ENCODE measurements at places on chromosomes 2 and 18.

DNA sequence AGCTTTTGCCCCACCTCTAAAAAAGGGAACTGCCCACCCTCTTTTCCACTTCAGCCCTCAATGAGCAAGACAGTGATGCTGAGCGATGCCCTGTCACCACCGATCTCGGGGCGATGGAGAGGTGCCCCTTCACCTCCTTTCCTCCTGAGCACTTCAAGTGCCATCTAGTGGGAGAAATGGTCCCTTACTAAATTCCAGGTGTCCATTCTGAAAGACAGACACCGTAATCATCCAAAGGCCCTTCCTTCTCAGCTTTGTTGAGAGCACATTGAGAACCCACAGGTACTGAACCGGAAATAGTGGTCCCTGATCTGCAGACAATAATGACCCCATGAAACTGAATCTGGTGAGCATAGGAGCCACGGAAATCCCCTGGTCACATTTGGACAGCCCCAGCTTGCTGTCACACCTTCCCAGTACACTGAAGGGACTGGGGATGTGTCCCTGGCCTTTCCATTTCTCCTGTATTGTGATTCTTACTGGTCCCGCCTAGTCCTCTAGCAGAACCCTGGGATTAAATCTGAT is 38.5 kb downstream of the KCTD18 start:
- DNase-seq, result peak; percentile 26

GRCh38 chr2:212408524-212408923 is 130.1 kb downstream of the ERBB4 start:
- no peak for DNase-seq

GRCh38 chr18:1296237-1296636 is 391.6 kb downstream of the ADCYAP1 start:
- DNase-seq, result no peak

DNA sequence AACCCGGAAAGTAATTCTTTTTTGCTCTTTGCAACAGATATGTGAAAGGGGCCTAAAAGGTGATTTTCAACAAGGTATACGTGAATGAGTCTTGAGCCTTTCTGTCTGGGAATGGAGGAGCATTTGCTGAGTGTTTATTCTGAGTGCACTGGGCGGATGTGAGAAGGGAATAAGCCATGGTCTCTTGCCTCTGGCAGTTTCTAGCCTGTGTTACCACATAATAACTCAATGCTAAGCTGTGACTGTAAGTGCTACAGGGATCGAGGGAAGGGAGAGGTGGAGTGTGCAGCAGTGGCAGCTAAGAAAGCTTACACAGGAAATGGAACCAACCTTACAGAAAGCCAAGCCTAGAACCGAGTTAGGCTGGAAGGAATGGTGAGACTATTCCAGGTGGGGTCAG is 444.3 kb downstream of the SLC4A3 start:
- DNase-seq, result no peak

GRCh38 chr18:56146565-56146964 is 491.8 kb downstream of the TXNL1 start:
- DNase-seq, result no peak

GRCh38 chr18:10973567-10974203 is 175.7 kb downstream of the PIEZO2 start:
- DNase-seq, result no peak

DNA sequence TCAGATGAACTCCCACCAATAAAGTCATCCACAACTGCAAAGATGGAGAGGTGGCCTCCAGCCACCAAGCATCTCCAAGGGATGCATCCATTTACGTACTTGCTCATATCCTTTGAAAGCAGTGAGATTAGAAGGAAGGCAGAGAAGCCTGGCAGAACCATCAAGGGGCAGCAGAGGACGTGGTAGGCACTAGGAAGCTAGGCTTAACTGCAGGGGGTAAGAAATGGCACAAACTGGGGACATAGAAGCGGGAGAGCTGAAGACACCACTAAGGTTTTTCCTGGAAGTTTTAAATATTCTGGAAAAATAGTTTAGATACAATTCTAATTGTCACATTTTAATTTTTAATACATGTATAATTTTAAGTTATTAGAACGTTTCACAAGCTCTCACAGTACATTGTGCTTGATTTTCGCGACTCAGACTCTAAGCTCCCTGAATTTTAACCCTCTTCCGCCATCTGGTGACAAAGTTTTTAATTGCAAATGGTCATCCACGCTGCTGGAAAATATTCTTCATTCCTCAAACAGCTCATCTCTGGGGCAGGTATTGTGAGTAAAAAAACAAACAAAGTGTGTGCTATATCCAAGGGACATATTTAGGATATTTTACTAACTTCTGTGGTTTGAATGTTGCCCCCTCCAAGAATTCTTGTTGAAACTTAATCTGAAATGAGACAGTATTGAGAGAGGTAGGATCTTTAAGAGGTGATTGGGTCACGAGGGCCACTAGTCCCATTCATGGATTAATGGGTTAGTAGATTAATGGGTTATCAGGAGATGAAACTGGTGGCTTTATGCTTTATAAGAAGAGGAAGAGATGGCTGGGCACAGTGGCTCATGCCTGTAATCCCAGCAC is 1.6 kb upstream of the PSTPIP2 start:
- DNase-seq, result peak; percentile 54

DNA sequence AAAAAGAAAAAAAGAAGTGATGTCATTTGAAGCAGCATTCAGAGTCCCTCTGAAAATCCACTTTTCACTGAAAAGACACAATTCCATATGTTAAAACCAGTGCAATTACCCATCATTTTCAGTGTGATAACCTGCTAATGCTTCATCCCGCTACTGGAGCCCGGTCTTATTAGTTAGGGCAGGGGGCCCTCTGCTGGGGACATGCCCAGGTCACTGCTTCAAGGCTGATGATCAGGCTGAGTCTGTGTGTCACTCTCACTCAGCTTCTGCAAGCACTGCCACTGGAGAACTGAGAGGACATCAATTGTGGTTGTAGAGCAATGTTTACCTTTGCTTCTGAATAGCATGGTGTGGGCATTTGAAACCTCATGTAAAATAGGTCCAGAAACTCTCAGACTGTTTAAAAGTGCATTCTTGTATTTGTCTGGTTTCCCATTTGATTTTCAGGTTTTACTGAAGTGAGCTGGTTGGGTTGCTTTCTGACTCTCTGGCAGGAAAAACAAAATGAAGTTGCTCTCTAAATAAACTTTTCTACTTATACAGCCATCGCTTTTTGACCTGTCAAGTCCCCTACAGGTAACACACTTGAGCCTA is 49.2 kb upstream of the NXPH2 start:
- peak; percentile 4 for DNase-seq

DNA sequence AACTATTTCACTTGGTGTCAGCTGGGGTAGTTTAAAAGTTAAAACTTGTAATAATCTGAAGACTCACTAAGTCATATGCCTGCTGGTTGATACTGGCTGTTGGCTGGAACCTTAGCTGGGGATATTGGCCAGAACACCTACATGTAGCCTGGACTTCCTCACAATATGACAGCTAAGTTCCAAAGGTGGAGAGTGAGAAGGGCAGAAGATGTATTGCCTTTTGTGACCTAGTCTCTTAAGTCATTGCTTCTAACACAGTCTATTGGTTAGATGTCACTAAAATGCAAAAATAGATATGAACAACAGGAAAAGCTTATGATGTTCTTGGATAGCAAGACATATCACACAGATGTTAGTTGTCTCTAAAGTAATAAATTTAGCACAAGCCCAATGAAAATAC is 113.2 kb upstream of the CHAC2 start:
- DNase-seq, result no peak

DNA sequence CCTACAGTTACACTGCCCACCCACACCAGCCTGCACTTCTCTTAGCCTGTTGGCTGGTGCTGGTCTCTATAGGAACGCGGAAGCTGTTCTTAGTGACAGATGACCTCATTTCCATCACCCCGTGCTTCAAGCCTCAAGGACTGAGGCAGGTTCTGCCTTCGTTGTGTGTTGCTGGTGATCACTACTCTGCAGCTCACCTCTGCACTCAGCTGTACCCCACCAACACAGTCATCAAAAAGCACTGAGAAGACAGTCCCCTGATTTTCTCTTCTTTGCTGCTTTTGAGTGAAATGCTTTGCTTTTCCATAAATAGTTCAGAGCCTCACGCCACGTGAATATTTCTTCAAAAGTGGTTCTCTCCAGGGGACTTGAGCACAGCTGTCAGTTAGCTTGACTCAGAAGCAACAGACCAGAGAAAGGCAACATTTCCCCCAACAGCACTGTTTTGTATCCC is 225.7 kb upstream of the CCDC150 start:
- no peak for DNase-seq

GRCh38 chr18:3453540-3454364 is 3.8 kb downstream of the TGIF1 start:
- DNase-seq, result peak; percentile 16

DNA sequence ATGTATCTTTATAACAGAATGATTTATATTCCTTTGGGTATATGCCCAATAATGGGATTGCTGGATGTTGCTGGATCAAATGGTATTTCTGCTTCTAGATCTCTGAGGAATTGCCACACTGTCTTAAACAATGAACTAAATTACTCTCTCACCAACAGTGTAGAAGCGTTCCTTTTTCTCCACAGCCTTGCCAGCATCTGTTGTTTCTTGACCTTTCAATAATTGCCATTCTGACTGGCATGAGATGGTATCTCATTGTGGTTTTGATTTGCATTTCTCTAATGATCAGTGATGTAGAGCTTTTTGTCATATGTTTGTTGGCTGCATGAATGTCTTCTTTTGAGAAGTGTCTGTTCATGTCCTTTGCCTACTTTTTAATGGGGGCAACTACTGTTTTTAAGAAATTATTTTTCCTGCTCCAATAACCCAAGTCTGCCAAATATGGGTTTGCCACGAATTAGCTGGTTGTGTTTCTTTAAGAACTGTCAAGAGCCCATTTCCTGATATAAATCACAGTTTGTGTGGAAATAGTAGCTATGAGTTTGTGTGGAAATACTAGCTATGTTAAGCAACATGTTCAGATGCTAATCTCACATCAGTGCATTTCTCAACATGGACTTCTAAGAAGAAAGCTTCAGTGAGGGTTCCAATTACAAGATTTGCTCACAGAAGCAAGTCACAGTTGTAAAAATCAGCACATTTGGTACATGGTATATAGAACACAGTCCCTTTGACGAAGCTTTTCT is 259.4 kb downstream of the ANAPC1 start:
- DNase-seq, result no peak

GRCh38 chr2:152563764-152564163 is 153.5 kb downstream of the PRPF40A start:
- no peak for DNase-seq

DNA sequence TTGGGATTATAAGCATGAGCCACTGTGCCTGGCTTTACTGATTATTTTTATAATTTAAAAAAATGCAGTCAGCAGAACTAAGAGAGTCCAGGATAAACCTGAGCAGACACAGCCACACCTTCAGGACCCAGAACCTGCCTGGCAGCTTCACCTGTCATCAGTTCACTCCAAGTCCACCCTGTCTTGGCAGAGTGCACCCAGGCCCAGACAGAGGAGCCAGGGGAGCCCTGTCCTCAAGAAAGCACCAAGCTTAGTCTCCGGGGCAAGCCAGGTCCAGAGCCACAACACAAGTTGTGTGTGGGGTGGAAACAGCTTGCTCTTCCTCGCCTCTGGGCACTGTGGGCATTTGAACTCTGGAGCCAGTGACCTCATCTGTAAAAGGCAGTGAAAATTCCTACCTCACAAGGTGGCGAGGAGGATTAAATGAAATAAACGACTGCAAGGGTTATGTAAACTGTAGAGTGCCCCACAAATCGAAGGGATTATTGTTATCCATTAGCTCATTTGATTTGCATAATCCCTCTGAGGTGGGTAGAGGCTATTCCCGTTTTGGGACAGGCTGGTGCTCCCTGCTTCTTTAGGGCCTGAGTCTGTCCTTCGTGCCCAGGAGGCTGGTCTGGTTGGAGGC is 24.7 kb downstream of the MYCN start:
- DNase-seq, result no peak

- DNase-seq, result no peak
These were observed 3.8 kb downstream of the CATIP start for GRCh38 chr2:218360453-218360852.

DNA sequence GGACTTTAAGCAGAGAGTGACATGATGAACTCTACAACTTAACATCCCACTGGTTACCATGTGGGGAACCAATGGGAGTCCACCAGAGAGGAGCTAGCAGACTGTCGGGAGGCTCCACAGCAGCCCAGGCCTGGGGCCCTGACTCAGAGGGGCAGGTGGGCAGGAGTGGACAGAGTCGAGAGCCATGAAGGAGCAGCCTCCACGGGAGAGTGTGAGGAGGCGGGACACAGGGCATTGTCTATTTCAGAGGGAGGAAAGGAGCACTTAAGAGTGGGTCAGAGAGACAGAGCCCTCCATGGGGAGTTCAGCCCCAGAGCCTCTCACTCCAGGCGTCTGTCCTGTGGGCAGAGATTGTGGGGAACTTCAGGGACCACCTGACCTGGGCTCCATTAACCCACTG is 118.7 kb downstream of the CYP26B1 start:
- no peak for DNase-seq

- DNase-seq, result no peak
These were observed 79.0 kb downstream of the BMPR2 start for GRCh38 chr2:202455114-202455513.

GRCh38 chr18:25661831-25662230 is 309.9 kb upstream of the ZNF521 start:
- no peak for DNase-seq

DNA sequence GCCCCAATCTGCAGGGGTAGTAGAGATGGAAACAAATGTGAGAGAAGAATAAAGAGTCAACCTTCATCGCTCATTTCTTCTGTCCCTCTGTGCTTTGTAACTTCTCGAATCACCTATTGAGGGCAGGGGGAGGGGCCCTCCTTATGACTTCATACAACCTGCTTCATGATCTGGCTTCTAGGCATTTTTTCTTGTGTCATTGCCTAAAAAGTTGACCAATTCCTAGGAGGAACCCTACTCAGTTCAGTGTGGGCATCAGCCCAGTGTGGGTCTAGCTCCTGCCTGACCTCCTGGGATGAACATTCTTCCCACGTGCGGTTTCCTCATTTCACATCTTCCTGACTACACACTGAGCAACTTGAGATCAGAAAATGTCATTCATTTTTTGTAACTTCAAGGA is 46.3 kb upstream of the CREB1 start:
- DNase-seq, result no peak
